Fibroblast of skin of right biceps (primary cell): ENCODE measurements at places on chromosomes 1 and 21.

- peak; percentile 60 for DNase-seq
Observed at GRCh38 chr1:59695252-59695651, 119.5 kb upstream of the HOOK1 start.

- DNase-seq, result no peak
Observed at GRCh38 chr21:42212266-42212665, 6.7 kb upstream of the ABCG1 start.

GRCh38 chr1:240212556-240212955 is 120.9 kb downstream of the FMN2 start:
- DNase-seq, result no peak

- no peak for DNase-seq
Observed at GRCh38 chr1:207695891-207696290, 51.0 kb downstream of the CR1L start.
